Dermis microvascular lymphatic vessel endothelial cell (primary cell): ENCODE measurements at places on chromosomes 1 and 21. TPM values are rescaled to one million over a fixed set of nuclear protein-coding genes. Genes with fewer than 3 reads are reported as not detected.

Gene NRDC
- 44.2 and 47.5 TPM in 2 replicates for total RNA-seq

Gene GPBP1L1
- total RNA-seq, result 74.6 and 80.0 TPM in 2 replicates

DNA sequence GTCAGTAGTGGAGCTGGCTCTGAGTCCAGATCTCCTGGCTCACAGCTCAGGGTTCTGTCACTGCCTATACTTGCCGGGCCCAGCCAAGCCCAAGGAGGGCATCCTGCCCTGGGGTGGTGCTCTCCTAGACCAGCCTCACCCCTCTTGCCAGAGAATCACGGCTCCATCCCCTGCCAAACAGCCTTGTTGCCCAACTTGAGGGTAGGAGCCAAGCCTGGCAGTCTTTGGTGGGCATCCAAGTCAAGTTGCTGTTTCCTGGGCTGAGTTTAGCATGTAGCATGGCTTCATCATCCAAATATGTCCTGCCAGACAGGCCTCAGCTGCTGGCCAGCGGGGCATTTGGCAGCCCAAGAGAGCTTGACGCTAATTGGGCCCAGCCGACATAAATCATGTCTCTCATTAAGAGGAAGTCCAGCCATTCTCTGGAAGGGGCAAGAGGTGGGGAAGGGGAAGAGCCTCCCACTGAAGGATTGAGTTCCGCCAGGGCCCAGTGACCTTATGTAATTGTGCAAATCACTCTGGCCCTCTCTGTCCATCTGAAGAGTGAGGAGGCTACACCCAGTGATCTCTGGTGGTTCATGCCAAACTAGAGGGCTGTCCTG is 22.6 kb upstream of the TRABD2B start:
- DNase-seq, result no peak

DNA sequence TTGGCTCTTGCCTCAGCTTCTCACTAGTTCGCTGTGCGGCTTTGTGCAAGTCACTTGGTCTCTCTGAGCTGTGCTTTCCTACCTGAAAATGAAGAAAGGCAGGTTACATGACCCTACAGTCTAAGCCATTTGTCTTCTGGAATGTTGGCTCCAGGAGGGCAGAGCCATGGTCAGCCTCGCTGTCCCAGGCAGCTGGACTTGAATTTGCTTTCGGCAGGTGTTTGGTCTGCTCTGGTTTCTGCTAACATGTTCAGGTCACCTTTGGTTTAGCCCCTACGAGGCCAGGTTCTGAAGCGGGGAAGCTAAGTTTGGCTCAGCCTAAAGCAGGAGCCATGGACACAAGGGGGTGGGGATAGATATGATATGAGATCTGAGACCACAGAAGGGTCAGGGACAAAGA is 19.1 kb downstream of the LRRC38 start:
- no peak for DNase-seq

- DNase-seq, result no peak
These were observed 234.3 kb upstream of the NFIA start for GRCh38 chr1:60847855-60848582.

Gene TAF12
- 18.7 and 24.0 TPM in 2 replicates for total RNA-seq
